ENCODE measurements at places on chromosomes 4 and X.

DNA sequence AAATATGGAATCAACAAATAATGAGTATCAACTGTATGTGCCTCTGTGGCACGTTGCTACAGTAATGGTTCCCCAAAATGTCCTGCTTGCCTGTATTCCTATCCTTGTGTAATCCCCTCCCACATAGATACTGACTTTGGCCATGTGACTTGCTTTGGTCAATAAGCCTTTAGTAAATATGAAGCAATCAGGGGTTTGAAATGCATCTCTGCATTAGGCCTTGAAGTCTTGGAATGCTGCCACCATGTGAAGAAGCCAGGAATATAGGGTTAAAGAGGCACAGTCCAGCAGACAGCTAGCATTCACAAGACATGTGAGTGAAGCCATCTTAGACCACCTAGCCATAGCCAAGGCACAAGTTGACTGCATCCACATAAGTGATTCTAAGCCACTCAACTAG is 190.9 kb downstream of the GABRB1 start:
- peak; percentile 48 for DNase-seq

GRCh38 chr4:80532674-80533333 is 197.3 kb downstream of the CFAP299 start:
- DNase-seq, result no peak

- DNase-seq, result peak; percentile 4
Observed at GRCh38 chr4:129355516-129355915, 259.6 kb downstream of the C4orf33 start.

DNA sequence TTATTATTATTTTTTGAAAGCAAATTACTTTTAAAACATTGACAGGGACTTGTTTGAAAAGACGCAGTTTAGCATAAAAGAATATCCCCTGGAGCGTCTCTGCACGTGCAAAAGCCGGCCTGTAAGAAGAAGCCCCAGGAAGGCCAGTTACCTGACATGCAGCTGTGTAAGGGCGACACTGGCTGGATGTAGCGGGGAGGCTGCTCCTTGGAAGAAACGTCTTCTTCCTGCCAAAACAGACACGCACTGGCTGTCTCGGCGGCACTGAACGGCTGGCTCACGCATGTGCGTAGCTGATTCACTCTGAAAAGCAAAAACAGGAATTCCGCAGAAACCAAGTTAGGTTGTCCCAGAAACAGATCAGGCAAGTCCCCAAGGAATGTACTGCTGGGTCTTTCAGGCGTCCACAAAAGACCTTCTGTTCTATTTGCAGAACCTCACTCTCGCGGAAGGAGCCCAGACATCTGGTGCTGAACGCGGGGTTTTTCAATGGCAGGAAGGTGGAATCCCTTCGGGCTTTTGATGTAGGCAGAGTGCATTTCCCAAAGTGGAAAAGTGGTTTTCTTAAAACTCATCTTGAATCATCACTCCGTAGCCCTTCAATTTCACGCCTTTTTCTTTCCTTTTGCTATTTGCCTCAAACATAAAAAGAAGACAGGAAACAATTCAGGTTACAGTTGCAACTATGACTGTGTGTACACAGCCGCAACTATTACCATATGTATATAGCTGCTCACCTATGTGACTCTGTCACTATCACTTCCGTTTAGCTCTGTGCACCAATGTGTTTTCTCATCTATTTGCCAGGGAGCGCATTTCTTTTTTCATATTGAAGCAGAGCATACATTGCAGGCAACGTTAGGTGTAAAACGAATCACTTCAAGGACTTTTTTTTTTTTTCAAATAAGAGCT is 38.1 kb upstream of the ARSH start:
- peak; percentile 78 for DNase-seq

DNA sequence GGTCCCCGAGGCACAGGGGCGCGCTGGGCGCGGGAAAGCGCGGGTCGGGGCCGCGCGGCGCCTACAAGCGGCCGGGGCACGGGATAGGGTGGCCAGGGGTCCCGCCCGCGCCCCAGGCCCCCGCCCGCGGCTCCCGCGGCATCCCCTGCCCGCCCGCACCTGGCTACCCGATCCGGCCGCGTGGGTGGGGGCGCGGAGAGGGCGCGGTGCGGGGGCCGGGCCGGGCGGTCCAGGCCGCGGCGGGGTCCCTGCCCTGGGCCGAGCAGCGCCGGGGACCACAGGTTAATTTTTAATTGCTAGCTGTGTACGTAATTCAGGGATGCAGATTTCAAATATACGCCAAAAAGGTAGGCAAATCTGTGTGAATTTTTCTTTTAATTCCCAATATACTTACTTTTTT is 44.3 kb upstream of the FAM47C start:
- no peak for DNase-seq

- DNase-seq, result no peak
Observed at GRCh38 chr4:78312989-78313753, 238.4 kb upstream of the ANXA3 start.

DNA sequence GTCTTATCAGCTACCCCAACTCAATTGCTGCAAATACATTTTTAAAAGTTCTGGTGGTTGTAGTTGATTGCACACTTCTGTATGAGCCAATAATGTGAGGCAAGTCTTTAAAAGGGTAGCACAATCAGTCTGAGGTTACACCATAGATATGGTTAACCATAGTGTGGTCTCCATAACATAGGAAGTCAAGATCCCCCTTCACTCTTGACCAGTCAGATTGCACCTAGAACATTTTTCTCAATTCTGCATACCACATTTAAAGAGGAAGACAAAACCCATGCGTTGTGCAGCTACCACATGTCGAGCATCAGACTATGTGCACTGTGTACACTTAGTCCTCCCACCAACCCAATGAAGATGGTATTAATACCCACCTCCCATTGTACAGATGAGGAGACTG is 26.5 kb upstream of the CYBB start:
- no peak for DNase-seq

- no peak for DNase-seq
Observed at GRCh38 chrX:97704881-97705280, 821.2 kb downstream of the RPA4 start.
